ENCODE measurements at places on chromosomes 4 and X.

- no peak for DNase-seq
Measured at GRCh38 chrX:47390780-47391179, 20.4 kb downstream of the ZNF157 start.

- DNase-seq: no peak
Measured at GRCh38 chr4:2388429-2389182, 29.8 kb downstream of the ZFYVE28 start.

- no peak for DNase-seq
Measured at GRCh38 chr4:173543266-173543665, 13.2 kb upstream of the HAND2 start.

DNA sequence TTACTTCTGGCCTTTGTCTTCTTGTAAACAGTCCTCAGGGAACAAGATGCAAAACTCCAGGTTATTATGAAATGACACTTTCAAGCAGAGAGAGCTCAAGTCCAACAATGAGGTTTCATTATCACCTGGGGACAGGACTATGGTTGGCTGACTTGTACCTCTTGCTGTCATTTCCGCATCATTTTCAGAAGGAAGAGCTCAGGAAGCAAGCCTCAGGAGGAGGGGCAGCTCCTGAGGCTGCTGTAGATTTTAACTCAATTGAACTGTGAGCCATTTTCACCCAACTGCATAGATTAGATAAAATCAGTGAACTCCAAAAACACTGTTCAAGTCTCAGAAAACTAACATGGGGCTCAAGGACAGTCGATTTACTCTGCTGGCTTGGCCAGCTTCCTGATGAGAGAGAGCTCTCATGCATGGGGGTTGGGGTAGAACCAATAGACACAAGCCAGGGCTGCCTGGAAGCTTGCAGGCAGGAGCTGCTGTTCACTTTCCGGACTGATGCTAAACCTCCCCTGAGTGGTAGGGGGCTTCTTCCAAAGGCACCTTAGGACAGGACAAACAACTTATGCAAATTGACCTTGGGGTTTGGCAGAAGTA lies 23.6 kb downstream of the TMEM255A start:
- no peak for DNase-seq

DNA sequence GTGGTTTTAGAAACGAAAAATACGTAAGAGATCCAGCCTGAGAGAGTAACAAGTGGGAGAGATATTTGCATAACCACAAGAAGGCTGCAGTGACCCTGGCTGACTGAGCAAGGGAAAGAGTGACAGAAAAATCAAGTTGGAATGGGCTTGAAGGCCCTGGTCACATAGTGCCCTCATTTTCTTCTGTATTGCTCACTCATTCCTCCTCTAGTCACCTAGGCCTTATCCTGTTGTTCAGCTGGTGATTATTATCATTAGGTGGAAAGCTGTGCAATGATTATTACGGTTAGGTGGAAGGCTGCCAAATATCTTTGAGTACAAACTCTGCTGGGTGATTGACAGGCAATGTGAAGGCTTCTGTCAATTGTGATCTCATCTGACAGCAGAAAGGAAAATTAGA lies 2384.1 kb downstream of the PCDH7 start:
- DNase-seq: no peak

DNA sequence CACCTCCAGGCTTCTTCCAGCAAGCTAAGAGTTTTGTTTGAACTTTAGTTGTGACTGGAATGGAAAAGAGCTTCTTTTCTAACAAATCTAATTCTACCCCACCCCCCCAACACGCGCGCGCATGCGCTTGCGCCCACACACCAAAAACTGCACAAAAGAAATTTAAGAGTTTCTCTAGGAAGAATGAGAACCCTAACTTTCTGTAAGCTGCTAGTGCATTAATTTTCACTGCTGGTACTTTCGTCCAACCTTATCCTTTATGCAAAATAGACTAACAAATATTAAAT lies 9.0 kb upstream of the INTU start:
- DNase-seq: no peak

DNA sequence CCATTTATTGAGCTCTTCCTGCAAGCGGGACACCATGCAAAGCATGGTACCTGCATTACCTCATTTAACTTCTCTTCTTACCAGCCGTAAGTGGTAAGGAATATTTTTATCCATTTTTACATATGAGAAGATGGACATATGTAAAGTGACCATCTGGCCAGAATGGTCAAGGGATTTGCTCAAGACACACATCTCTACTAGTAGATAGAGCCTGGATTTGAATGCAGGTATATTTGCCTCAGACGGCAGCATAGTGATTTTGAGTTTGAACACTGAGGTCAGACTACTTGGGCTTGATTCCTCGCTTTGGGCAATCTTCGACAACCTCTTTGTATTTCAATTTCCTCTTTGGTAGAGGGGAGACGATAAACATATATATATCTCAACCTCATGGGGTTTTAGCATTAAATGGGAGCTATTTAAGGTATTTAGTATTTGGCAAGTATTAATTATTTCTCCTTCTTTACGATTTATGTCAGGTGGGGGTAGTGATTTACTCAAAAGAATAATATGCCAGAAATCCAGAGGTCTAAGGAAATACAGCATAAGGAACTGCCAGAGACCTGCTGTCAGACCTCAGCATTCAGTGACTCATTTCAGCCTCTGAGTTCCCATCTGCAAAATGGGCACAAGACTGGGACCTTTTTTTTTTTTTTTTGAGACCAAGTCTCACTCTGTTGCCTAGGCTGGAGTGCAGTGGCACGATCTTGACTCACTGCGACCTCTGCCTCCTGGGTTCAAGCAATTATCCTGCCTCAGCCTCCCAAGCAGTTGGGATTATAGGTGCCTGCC lies 34.6 kb upstream of the CHRNA9 start:
- DNase-seq: no peak

GRCh38 chr4:80409809-80410208 lies 74.3 kb downstream of the CFAP299 start:
- DNase-seq: no peak

DNA sequence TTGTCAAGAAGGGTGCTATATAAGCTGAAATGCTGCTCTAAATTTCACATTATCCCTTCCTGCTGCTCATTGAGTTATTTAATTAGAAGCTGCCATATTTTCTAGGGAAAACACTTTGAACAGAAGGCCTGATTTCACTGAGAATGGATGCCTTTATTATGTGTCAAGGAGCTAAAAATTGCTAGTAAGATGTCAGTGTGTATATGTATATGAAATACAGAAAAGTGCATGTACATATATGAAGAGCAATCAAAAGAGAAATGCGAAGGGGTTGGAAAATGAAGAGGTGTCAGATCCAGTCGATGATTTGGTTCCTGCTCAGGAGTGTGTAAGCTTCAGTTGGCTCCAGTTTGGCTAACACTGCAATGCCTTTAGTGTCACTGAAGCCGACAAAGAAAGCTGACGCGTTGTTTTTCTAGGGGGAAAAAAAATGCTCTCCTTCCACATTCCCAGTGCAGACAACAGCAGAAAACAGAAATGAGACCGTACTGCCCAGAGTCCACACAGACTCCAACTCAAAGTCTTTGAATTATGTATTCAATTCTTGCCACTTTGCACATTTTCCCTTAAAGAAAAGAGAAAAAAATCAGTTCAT lies 154.2 kb downstream of the NHS start:
- no peak for DNase-seq

DNA sequence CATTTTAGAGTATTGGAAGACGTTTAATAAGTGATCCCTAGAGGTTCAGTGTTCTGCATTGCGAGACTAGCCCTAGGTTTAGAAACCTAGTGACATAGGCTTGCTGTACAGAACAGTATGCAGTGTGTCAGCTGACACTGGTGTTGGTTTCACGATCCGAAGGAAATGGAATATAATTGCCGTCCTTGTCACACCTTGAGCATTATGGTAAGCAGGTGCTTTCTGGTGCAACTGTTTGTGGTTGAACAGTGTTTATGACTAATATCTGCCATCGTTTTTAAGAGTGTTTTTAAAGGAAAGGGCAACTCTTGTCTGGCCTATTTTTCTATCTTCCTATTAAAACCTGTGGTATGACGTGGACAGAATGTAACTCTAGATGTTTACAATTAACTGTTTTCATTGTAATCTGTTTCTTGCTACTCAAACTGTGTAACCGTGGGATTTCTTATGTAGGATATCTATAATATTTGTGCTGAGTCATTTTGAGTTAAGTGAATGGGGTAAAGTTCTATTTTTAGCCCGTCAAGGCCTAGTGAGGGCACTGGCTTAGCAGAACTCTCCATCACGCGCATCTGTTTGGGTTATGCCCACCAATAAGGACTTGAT lies 53.8 kb upstream of the TBC1D14 start:
- DNase-seq: no peak

DNA sequence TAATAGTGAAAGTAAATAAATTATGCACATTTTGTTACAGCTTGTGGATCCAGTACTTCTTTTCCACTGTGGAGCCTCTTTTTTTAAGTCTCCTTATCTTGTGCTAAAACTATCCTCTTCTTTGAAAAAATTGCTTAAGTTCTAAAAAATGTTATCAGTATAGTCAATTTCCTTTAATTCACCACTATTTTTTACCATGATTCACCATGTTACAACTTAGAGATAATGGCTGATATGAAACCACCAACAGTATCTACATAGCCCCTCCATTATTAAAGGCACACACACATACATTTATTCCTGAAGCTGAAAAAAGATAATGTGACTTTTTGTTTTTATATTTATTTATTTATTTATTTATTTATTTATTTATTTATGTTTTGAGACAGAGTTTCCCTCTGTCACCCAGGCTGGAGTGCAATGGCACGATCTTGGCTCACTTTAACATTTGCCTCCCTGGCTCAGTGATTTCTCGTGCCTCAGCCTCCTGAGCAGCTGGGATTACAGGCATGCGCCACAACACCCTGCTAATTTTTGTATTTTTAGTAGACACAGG lies 243.2 kb downstream of the SPOCK3 start:
- no peak for DNase-seq

DNA sequence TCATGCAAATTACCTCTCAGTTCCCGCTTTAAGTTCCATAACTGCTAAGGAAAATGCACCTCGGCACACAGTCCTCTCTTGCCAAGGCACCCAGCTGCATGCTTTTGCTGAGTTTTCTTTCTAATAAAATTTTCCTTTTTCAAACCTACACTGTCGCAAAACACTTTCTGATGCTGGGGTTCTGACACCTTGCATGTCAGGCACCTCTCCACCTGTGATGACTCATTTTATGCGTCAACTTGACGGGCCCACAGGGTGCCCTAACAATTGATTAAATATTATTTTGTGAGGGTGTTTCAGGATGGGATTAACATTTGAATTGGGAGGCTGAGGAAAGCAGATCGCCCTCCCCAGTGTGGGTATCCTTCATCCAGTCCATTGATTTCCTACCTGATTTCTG lies 291.0 kb upstream of the STS start:
- no peak for DNase-seq

DNA sequence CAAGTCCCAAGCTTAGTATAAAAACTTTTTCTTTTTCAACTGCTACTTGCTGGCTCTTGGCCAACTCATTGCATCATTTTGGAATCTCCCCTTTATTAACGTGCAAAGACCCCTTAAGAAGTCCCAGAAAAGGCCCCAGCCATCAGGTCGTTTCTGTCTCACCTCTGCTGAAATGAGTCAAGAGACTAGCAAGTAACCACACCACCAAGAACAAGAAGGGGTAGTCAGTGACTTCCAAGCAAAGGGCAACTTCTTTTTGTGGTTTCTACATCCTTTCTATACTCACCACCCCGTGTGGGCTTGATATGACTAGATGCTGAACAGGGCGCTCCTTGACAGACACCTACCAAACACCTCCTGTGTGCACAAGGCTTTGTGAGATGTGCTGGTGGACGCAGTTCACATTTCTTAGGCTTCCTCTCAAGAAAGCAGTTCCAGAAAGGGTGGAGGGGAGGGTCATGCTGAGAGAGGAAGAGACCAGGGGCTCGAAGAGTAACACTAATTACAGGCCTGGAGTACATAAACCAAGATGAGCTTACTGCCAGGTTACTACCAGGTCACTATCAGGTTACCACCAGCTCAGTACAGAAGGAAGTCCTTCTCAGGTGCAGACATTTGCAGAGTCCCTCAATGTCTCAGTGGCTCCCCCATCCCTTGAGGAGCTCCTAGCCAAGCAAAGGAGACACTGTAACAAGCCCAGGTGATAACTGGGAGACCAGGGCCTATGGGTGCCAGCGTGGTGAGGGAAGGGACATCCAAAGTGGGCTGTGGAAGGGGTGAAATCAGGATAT lies 19.3 kb downstream of the JAKMIP1 start:
- peak; percentile 31 for DNase-seq
